ENCODE measurements at places on chromosomes 1 and 21.

DNA sequence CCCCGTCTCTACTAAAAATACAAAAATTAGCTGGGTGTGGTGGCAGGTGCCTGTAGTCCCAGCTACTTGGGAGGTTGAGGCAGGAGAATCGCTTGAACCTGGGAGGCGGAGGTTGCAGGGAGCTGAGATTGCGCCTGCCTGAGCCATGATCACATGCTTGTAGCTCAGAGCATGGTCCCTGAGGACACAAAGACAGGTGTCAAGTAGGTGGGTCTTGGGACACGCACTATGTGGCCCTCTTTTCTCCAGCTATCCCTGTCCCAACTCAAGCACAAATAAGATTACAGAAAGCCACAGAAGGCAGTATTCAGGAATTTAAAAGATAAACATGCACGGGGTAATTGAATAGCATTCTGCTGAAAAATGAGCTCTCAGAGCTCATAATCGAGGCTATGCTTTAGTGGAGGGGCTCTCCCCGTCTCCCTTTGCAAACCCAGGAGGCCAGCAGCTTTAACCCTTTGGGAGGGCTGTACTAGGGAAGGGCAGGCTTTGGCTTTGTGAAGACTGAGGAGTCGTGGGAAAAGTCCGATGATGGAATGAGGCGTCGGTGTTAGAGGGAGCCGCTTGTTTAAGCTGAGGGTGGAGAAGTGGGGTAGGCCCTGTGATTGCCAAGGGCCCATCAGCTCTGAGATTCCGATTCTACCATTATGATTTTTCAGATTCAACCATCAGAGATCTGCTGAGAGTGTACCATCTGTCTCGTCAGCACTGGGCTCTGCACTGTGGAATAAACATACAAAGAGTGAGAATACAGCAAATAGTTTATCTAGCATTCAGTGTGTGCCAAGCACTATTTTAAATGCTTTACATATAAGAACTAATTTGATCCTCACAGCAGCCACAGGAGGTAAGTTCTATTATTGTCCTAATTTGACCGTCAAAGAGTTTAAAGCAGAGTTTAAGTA is 59.7 kb upstream of the CD34 start:
- DNase-seq = no peak

- DNase-seq = no peak
Observed at GRCh38 chr1:222266223-222267196, 281.4 kb downstream of the HHIPL2 start.

DNA sequence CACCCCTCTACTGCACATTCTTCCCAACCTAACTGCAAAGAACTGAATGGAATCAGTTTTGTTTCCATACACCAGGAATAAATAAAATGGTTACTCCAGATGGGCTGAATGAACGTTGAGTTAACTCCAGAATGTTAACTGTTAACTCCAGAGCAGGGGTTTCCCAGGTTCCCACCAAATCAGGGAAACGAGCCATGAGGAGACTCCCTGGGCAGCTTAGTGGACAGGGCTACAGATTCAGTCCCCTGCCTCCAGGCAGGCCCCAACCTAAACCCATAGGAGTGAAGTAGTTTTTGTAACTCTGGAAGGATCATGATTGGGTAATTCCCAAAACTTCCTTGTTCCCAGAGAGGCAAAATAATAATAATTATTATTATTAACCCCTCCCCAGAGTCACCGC is 14.1 kb downstream of the VSIG8 start:
- DNase-seq = no peak

- DNase-seq = no peak
Observed at GRCh38 chr1:211415700-211416099, 76.3 kb downstream of the RD3 start.

DNA sequence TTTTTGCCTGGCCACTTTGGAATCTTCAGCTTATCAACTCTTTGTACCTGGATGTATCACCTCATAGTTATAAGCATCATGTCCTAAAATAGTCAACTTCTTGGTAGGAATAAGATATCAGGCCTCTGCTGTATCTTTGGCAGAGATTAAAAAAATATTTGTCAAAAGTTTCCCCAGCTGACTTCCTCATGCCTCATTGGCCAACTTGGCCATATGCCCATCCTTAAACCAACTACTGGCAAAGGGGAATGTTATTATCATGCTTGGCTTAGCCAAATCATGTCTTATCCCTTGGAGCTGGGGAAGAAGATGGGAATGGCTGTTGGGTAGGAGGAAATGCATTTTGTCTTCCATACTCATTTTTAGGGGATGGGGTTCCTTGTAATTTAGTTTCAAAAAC is 23.4 kb downstream of the NFASC start:
- DNase-seq = no peak

- no peak for DNase-seq
Observed at GRCh38 chr1:224867715-224868114, 61.8 kb upstream of the DNAH14 start.

GRCh38 chr1:171179318-171180227 is 5.5 kb upstream of the FMO2 start:
- no peak for DNase-seq

DNA sequence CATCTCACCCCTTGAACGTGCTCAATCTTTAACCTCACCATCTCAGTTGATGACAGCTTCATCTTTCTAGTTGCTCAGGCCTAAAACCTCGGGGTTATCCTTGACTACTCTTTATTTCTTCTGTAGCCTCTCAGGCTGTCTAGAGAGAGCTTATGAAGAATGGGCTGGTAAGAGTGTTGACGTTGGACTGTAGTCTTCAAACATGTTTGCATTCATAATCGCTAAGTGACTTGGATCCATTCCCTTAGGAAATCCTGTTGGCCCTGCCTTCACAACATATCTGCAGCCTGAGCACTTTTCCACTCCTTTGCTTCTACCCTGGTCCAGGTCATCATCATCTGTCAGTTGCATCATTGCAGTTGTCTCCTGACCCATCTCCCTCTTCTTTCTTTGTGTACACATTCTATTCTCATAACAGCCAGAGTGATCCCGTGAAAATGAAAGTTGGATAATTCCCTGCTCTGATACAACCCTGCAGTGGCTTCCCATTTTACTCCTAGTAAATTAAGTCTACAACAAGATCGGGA is 10.5 kb downstream of the UCK2 start:
- no peak for DNase-seq

GRCh38 chr1:231478811-231479210 is 49.7 kb upstream of the TSNAX start:
- DNase-seq = no peak
